Peyer's patch (tissue), 4 donors: ENCODE measurements at places on chromosomes 13 and 19. TPM values are rescaled to one million over a fixed set of nuclear protein-coding genes. Genes with fewer than 3 reads are reported as not detected.

- H3K27me3 ChIP-seq = no peaks in the 10 kb centered on the region
- H3K4me1 ChIP-seq = no peaks in the 10 kb centered on the region
- DNase-seq = peak; percentile 85
- no peak overlapping the region for H3K27ac ChIP-seq
These were observed 23.1 kb downstream of the LRFN3 start for GRCh38 chr19:35959040-35959967.

- DNase-seq = peak; percentile 22
- H3K4me1 ChIP-seq = no peaks in the 10 kb centered on the region
- no peaks in the 10 kb centered on the region for H3K36me3 ChIP-seq
- H3K27me3 ChIP-seq = no peaks in the 10 kb centered on the region
- no peak overlapping the region for H3K4me3 ChIP-seq
These were observed 144.9 kb upstream of the SOX1 start for GRCh38 chr13:111922086-111922485.

- peak overlapping the region; percentile 68 for H3K27ac ChIP-seq
- no peaks in the 10 kb centered on the region for H3K27me3 ChIP-seq
- H3K4me3 ChIP-seq = no peak overlapping the region
- no peak for DNase-seq
- peaks cover 19% of the 10 kb centered on the region for H3K4me1 ChIP-seq
These were observed 3.9 kb downstream of the IRF2BP1 start for GRCh38 chr19:45881909-45882528.

GRCh38 chr19:17681505-17682125 lies 6.5 kb downstream of the UNC13A start:
- DNase-seq = no peak
- no peak overlapping the region for H3K4me3 ChIP-seq
- H3K36me3 ChIP-seq = no peaks in the 10 kb centered on the region
- H3K27me3 ChIP-seq = no peaks in the 10 kb centered on the region
- H3K4me1 ChIP-seq = peaks cover 10% of the 10 kb centered on the region
- no peak overlapping the region for H3K27ac ChIP-seq

GRCh38 chr19:6047256-6047655 lies 63.0 kb downstream of the RFX2 start:
- H3K4me1 ChIP-seq = no peaks in the 10 kb centered on the region
- peak; percentile 34 for DNase-seq
- no peak overlapping the region for H3K4me3 ChIP-seq
- H3K27ac ChIP-seq = no peak overlapping the region
- no peaks in the 10 kb centered on the region for H3K27me3 ChIP-seq
- H3K36me3 ChIP-seq = no peaks in the 10 kb centered on the region

DNA sequence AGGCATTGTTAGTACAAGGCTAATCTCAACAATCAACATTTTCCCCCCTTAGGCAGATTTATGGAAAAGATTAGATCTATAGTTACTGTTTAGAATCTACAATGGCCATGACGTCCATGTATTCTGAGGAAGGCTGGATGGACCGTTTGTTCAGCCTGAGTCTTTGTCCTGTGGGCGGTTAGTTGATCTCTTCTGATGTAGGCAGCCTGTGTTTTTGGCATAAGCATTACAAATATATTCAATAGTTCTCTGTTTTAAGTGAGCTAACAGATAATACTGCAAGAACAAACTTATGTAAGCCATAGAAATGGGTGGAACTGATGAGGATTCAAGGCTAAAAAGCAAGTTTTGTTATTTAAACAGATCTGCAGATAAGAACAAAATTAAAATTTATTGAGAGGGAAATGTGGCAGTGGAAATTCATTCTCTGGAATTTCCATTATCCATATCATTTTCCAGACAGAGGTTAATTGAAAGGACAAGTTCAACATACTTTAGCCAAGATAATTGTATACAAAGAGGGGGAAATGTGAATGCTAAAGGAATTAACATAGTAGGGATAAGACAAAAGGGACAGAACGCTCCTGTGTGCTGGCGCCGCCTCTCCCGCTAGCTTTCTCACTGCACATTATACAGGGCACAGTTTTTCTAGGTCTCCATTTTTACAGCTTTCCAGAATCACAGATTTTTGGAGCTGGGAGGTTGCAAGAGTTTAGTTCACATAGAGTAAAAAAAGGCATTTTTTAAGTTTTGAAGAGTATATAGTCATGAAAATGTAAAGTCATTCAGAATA lies 48.6 kb downstream of the FAM124A start:
- no peak overlapping the region for H3K4me3 ChIP-seq
- no peak overlapping the region for H3K27ac ChIP-seq
- H3K36me3 ChIP-seq = no peaks in the 10 kb centered on the region

- H3K27ac ChIP-seq = peak overlapping the region; percentile 94
- H3K4me3 ChIP-seq = peak overlapping the region; percentile 99
- no peaks in the 10 kb centered on the region for H3K27me3 ChIP-seq
- no peaks in the 10 kb centered on the region for H3K36me3 ChIP-seq
- no peak for DNase-seq
These were observed 868 bp upstream of the UBAC2 start for GRCh38 chr13:99199541-99200431.

DNA sequence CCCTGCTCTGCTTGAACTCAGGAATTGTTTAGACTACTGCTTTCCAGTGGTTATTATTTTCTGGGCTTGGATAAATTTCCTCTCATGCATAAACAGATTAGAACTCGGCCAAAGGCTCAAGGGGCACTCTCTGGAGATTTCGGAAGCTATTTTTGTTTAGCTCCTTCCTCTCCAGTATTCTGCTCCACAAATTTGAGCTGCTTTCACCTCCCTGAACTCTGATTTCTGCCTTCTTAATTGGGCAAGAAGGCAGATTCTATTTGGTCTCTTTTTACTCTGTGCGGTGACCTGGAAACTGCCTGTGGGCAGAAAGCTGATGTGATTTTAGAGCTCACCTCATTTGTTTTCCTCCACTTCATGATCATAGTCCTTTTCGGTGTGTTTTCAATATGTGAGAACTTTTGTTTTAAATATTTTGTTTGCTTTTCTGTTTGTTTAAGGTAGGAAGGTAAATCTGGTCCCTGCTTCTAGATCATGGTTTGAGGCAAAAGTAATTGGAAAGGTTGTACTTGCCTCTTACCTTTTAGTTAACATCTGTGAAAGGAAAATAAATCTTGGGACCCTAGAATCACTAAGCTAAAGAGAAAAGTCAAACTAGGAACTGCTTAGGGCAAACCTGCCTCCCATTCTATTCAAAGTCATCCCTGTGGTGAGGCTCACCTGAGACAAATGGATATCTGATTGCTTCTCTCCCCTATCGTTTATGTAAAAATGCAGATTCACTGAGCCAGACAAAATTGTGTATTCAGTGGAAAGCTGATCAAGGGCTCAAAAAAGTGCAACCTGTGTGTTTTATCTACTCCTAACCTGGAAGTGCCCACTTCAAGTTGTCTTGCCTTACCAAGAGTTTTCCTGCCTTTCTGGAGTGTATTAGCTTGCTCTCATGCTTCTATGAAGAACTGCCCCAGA lies 714.7 kb upstream of the PCDH20 start:
- H3K4me3 ChIP-seq = no peak overlapping the region
- H3K27me3 ChIP-seq = no peaks in the 10 kb centered on the region
- H3K4me1 ChIP-seq = no peaks in the 10 kb centered on the region
- no peak overlapping the region for H3K27ac ChIP-seq
- H3K36me3 ChIP-seq = no peaks in the 10 kb centered on the region
- no peak for DNase-seq

DNA sequence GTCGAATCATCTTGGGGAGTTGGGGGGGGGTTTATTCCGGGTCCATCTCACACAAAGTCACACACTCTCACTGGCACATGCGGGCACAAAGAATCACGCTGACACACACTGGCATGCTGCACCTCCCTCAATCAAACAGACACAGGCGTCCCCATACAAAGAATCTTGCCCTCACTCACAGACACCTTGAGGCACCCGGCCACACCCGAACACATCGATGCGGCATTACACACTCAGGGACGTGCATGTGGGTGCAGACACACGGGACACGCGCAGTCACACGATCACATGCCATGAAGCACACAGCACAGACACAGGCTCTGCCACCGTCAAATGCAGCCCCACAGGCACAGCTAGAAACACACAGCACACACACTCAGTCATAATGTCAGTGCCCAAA lies 7.8 kb downstream of the NFIX start:
- no peak for DNase-seq
- no peak overlapping the region for H3K27ac ChIP-seq
- no peak overlapping the region for H3K4me3 ChIP-seq
- no peaks in the 10 kb centered on the region for H3K36me3 ChIP-seq

DNA sequence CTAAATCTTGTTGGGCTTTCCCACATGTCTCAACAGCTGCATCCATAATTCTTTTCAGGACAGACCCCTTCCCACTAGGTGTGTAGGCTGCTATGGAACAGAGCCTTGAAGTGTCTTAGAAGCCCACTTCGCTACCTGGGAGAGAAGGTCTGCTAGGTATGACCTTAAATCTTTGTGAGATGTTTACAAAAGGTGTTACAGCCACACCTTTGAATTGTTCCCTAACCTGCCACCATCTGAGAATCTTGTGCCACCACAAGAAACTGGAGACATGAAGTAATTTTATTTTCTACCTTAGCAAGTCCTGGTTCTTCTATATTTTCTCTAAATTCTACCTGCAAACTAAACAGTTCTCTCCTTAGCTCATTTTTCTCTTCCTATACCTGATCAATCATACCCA lies 67.4 kb upstream of the IL17D start:
- no peak for DNase-seq
- H3K27ac ChIP-seq = no peak overlapping the region
- no peaks in the 10 kb centered on the region for H3K27me3 ChIP-seq
- peaks cover 16% of the 10 kb centered on the region for H3K36me3 ChIP-seq
- H3K4me3 ChIP-seq = no peak overlapping the region

- no peaks in the 10 kb centered on the region for H3K27me3 ChIP-seq
- H3K36me3 ChIP-seq = no peaks in the 10 kb centered on the region
- H3K4me1 ChIP-seq = no peaks in the 10 kb centered on the region
- H3K4me3 ChIP-seq = no peak overlapping the region
These were observed 8.0 kb upstream of the RPS15 start for GRCh38 chr19:1430246-1430645.

- no peak overlapping the region for H3K27ac ChIP-seq
- no peaks in the 10 kb centered on the region for H3K27me3 ChIP-seq
- H3K36me3 ChIP-seq = no peaks in the 10 kb centered on the region
- DNase-seq = no peak
- peaks cover 5% of the 10 kb centered on the region for H3K4me1 ChIP-seq
- H3K4me3 ChIP-seq = peak overlapping the region; percentile 46
These were observed 2.2 kb downstream of the CLEC11A start for GRCh38 chr19:50725218-50725910.

DNA sequence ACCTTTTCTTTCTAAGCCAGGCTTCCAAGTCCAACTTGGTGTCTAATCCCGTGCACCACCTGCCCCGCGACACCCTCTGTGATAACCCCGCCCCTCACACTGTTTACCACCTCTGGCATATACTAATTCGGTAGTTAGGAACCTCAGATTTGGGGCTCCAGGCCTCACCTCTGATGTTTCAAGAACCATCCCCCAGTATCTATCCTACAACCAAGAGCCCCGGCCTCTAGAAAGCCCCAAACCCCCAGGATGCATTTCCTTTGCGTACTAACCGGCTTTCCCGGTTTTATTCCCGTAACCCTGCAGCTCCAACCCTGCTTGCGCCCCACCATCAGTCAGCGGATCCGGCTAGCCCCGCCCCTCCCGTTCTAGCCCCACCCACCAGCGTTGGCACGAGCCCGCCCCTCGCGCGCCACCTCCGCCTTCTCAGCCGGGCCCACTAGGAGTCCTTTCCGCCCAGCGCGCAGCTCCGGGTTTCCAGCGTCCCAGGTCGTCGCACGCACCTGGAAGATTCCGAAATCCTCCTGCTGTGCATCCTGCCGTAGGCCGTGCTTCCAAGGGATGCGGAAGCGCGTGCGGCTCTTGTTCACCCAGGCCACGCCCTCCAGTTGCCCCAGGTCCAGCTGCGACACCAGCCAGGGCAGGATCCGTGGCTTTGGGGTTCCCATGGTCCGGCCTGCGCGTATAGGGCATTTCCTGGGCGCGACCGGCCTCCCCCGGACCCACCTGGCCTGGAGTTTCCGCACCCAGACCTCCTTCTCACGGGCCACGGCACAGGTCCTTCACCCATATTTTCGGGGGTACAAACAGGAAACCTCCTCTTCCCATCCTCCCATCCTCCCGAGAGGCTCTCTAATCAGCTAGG lies 1.3 kb downstream of the IRF3 start:
- H3K4me1 ChIP-seq = peaks cover 14% of the 10 kb centered on the region
- H3K27me3 ChIP-seq = no peaks in the 10 kb centered on the region
- peak overlapping the region; percentile 84 for H3K4me3 ChIP-seq
- DNase-seq = peak; percentile 97

DNA sequence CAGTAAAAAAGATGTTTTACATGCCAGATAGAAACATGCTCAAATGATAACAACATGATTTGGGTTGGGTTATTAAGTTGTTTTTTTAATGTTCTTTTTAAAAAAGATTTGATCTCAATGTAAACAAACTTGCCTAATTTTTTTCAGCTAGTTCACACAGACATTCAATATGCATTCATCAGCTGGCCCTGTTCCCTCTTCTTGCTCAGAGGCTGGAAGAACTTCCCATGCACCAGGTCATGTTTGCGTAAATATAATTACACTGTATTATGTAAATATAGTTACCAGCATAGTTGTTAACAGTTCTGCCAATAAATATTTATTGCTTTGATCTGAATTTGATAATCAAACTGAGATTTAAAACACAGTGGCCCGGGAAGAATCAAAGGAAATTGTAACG lies 70.6 kb downstream of the ATP11A start:
- H3K4me3 ChIP-seq = no peak overlapping the region
- H3K4me1 ChIP-seq = no peaks in the 10 kb centered on the region
- H3K36me3 ChIP-seq = no peaks in the 10 kb centered on the region

DNA sequence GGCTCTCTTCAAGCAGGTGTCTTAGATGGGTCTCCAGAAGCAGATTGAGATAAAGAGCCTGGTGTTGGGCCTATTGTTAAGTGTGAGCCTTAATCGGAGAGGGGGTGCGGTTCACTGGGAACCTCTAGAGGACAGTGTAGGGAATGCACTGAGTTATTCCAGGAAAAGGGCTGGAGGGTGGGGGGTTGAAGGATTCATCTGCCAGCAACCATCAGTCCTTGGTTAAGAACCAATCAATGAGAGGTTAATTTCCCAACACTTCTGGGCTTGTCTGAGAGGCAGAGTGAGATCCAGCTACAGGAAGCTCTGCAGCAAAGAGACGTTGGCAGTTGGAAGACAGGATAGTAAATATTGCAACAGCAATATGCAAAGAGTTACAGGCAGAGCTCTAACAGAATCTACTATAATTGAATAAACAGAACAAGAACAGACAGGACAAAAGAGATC lies 28.7 kb downstream of the CYP4F2 start:
- H3K27ac ChIP-seq = no peak overlapping the region
- H3K27me3 ChIP-seq = no peaks in the 10 kb centered on the region
- no peak for DNase-seq
- no peaks in the 10 kb centered on the region for H3K4me1 ChIP-seq
- no peaks in the 10 kb centered on the region for H3K36me3 ChIP-seq

The GPC5 gene
- not detected for total RNA-seq

The SERTM1 gene
- not detected for total RNA-seq

The PALM gene
- 33.8 TPM for total RNA-seq

The ELSPBP1 gene
- not detected for total RNA-seq

The ZNF628 gene
- total RNA-seq = 47.0 TPM

The TSSK6 gene
- 3.0 TPM for total RNA-seq

The SCGB2B2 gene
- 1.5 TPM for total RNA-seq

The KCNN4 gene
- 34.6 TPM for total RNA-seq

The STAP2 gene
- total RNA-seq = 119 TPM

The NCAN gene
- total RNA-seq = not detected

The GARRE1 gene
- 22.5 TPM for total RNA-seq

The HCST gene
- total RNA-seq = 9.7 TPM

The AZU1 gene
- not detected for total RNA-seq
